ENCODE measurements at places on chromosomes 2 and 18. TPM values are rescaled to one million over a fixed set of nuclear protein-coding genes. Genes with fewer than 3 reads are reported as not detected.

GRCh38 chr2:11899264-11899818 is 152.9 kb downstream of the LPIN1 start:
- H3K36me3 ChIP-seq, result peaks cover 5% of the 10 kb centered on the region
- no peak for DNase-seq
- no peak overlapping the region for H3K4me3 ChIP-seq
- no peaks in the 10 kb centered on the region for H3K4me1 ChIP-seq
- no peaks in the 10 kb centered on the region for H3K27me3 ChIP-seq

DNA sequence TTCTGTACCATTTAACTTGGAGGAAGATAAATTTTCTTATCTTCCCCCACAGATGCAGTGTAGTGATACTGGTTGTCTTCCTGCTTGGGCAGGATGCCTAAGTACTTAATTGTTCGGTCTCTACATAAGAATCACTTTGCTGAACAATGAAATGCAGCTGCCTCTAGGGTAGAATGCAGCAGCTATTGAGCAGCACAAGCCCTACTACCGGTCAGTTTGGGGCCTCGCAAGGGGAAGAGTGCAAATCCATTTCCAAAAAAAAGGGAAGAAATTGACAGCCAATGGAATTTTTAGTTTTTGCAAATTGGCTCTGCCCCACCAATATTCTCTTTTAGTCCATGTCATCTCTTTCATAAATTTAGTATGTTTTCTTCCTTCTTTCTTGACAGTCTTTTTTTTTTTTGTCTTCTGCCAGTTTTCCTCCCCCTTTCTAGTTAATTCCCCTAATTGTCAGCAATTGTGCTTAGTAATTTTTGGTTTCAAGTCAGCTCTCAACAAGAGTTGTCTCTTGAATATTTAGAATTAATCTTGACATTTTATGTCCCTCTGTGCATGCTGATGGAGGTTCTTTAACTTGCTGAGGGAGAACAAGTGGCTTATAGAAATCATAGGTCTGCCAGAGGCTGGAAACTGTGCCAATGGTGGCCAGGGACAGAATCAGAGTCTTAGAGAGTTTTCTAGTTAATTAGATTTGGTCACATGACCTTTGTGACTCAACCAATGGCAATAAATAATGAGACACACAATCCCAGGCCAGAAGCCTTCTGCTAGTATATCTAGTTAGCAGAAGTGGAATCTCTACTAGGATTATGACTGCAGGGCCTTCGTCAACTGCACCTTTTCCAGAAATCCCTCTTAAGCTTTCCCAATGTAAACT is 270.0 kb downstream of the CTNNA2 start:
- no peaks in the 10 kb centered on the region for H3K36me3 ChIP-seq
- no peak for DNase-seq
- H3K27me3 ChIP-seq, result no peaks in the 10 kb centered on the region

DNA sequence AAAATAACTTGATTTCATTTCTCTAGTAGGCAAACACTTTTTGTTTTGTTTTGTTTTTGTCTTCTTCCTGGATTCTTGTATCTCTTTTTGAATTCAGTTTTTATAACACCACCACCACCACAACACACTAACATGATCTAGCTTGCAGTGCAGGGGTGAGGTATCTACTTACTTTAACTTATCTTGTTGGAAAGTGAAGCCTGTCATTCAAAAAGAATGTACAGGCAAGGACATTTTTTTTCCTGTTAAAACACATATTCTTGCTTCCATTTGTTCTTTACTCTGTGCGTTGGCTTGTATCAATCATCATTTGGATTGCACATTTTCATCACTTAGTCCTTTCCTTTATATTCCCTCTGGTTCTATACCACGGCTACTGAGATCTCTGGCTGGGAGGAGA is 824.2 kb downstream of the PLCL1 start:
- H3K4me3 ChIP-seq, result no peak overlapping the region
- DNase-seq, result no peak
- no peaks in the 10 kb centered on the region for H3K4me1 ChIP-seq

GRCh38 chr2:128420131-128420530 is 101.5 kb upstream of the HS6ST1 start:
- DNase-seq, result no peak
- no peaks in the 10 kb centered on the region for H3K4me1 ChIP-seq

DNA sequence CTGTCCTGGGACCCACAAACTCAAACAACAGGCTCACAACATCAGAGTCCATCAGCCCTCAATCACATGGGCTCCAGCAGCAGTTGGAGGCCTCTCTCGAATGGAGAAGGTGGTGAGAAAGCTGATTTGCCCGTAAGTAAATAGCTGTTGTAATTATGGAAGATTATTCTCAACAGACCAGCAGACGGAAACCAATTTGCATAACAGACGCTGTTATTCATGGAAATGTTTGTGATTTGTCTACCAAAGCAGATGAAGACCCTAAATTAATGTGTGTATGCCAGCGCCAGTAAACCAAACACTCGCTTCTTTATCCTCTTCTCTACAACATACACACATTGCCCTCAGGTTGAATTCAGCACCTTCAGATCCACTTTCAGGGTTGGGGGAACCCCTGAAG is 23.4 kb upstream of the GALNT14 start:
- H3K36me3 ChIP-seq, result no peaks in the 10 kb centered on the region
- no peak overlapping the region for H3K4me3 ChIP-seq
- no peak for DNase-seq
- H3K4me1 ChIP-seq, result no peaks in the 10 kb centered on the region

- no peak for DNase-seq
- no peaks in the 10 kb centered on the region for H3K36me3 ChIP-seq
- no peak overlapping the region for H3K4me3 ChIP-seq
- no peaks in the 10 kb centered on the region for H3K4me1 ChIP-seq
Measured at GRCh38 chr2:16325016-16325975, 340.3 kb downstream of the CYRIA start.

- H3K36me3 ChIP-seq, result peaks cover 24% of the 10 kb centered on the region
- DNase-seq, result peak; percentile 54
- H3K27me3 ChIP-seq, result no peaks in the 10 kb centered on the region
- peaks cover 12% of the 10 kb centered on the region for H3K4me1 ChIP-seq
Measured at GRCh38 chr2:9463698-9464034, 10.7 kb upstream of the IAH1 start.

GRCh38 chr2:207477896-207478295 is 51.9 kb upstream of the CREB1 start:
- DNase-seq, result no peak
- H3K27ac ChIP-seq, result no peak overlapping the region
- H3K27me3 ChIP-seq, result no peaks in the 10 kb centered on the region

GRCh38 chr2:45840481-45840880 is 189.0 kb downstream of the PRKCE start:
- H3K4me3 ChIP-seq, result no peak overlapping the region
- peaks cover 27% of the 10 kb centered on the region for H3K4me1 ChIP-seq
- H3K36me3 ChIP-seq, result peaks cover 2% of the 10 kb centered on the region
- H3K27me3 ChIP-seq, result no peaks in the 10 kb centered on the region
- no peak for DNase-seq
- H3K27ac ChIP-seq, result no peak overlapping the region

DNA sequence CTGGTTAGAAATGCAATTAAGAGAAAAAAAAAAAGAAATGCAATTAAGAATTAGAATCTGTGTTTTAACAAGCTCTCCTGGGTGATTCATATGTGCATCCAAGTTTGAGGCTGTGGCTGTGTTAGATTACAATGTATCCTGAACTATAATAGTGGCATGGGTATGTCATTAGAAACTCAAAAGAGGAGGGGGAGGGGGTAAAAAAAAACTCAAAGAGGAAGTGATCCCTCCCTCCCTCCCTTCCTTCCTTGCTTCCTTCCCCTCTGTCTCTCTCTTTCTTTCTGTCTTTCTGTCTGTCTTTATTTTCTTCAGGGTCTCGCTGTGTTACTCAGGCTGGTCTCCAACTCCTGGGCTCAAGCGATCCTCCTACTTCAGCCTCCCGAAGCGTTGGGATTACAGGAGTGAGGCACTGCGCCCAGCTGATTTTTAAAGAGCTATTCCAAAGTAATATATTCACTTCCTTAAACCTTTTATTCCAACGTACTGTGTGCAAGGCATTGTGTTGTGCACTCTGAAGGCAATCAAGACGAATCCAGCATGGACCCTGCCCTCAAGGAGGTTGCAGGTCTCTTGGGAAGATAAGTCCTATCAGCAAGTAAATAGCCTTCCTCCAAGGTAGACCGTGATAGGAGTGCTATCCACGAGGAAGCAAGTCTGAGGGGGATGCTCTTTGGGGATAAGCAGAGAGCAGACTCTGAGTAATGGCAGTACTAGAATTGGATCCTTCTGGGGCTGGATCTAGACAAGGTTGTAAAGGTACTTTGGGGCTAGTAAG is 35.9 kb upstream of the MCFD2 start:
- no peak overlapping the region for H3K4me3 ChIP-seq
- peaks cover 17% of the 10 kb centered on the region for H3K4me1 ChIP-seq
- H3K36me3 ChIP-seq, result peaks cover 39% of the 10 kb centered on the region
- H3K27me3 ChIP-seq, result no peaks in the 10 kb centered on the region
- no peak for DNase-seq
- H3K27ac ChIP-seq, result no peak overlapping the region

DNA sequence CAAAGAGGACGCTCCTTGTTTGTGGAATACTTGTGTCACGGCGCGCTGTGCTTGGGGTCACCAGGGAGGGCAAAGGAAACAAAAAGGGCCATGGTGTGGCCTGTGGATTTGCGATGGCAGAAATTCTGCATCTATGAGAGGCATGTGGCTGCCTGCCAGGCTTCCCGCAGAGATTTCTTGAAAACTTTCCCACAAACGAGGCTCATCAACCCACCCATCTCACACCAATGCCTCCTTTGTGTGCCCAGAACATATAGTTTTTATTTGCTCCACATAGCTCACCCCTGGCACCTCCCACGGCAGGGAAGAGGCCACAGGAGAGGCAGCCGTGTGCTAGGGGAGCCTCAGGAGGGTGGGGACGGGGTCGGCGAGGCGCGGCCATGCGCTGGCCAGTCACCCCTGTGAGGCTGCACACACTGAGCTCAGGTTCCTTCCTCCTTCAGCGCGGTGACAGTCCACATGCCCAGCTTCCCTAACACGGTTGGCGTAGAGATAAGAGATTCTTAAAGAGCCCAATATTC is 100.3 kb downstream of the MBP start:
- DNase-seq, result no peak
- no peaks in the 10 kb centered on the region for H3K27me3 ChIP-seq
- peaks cover 34% of the 10 kb centered on the region for H3K36me3 ChIP-seq
- no peak overlapping the region for H3K4me3 ChIP-seq

DNA sequence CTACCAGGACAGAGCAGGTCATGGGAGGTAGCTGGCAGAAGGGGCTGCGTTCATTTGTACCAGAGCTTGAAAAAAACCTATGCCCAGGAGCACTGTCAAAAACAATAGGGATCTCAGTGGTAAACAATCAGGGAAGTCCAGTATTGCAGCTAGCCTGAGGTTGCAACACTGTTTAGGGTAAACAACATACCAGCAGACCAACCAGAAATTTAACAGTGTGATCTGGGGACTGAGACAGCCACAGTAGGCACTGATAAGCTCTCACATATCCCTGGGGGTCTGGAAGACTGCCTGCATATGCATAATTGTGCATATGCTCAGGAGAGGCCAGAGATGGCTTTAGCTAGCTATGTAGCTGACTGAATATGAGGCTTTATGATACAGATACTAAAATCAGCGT is 12.0 kb upstream of the ZCCHC2 start:
- H3K36me3 ChIP-seq, result peaks cover 22% of the 10 kb centered on the region
- no peak overlapping the region for H3K27ac ChIP-seq
- H3K4me3 ChIP-seq, result no peak overlapping the region
- no peak for DNase-seq
- no peaks in the 10 kb centered on the region for H3K27me3 ChIP-seq

DNA sequence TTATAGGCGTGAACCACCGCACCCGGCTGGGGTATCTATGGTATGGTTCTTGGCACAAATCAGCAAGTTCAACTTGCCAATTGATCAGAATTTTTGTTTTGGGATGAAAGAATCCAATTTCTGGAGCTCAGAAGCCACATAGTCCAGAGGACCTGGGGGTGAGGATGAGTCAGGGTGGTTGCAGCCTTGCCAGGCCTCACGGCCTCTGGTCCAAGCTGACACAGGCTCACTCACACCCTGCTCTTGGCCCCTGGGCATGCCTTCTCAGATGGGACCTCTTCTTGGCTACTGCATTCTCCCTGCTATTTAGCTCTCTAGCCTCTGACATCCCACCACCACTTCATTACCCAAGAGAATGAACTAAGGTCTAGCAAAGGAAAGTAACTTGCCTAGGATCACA is 16.3 kb downstream of the CAPG start:
- peaks cover 6% of the 10 kb centered on the region for H3K4me1 ChIP-seq
- no peaks in the 10 kb centered on the region for H3K36me3 ChIP-seq
- no peak for DNase-seq
- no peak overlapping the region for H3K4me3 ChIP-seq

DNA sequence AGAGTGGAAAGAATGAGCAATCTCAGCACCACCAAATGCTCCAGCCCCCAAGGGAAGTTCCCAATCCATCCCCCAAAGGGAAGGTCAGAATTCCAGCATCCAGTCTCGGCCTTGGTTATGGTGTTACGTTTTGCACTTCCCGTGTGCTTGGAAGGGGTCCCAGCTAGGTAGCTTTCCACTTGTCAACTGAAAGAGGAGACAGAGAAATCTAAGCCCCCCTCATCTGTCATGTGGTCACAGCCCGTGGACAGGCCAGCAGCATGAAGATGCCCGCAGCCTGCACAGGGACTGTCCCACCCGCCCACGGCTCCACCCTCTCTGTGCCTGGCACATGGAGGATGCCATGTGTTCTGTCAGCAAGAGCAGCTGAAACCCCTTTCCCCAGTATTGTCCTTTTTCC is 32.1 kb downstream of the RHOB start:
- no peaks in the 10 kb centered on the region for H3K4me1 ChIP-seq
- no peak for DNase-seq
- H3K27ac ChIP-seq, result no peak overlapping the region
- H3K36me3 ChIP-seq, result no peaks in the 10 kb centered on the region
- H3K27me3 ChIP-seq, result peaks cover 5% of the 10 kb centered on the region

- H3K4me1 ChIP-seq, result peaks cover 65% of the 10 kb centered on the region
- H3K27me3 ChIP-seq, result no peaks in the 10 kb centered on the region
- peak overlapping the region; percentile 76 for H3K27ac ChIP-seq
- DNase-seq, result no peak
- H3K4me3 ChIP-seq, result no peak overlapping the region
Measured at GRCh38 chr2:159891917-159892730, 94.1 kb upstream of the CD302 start.

DNA sequence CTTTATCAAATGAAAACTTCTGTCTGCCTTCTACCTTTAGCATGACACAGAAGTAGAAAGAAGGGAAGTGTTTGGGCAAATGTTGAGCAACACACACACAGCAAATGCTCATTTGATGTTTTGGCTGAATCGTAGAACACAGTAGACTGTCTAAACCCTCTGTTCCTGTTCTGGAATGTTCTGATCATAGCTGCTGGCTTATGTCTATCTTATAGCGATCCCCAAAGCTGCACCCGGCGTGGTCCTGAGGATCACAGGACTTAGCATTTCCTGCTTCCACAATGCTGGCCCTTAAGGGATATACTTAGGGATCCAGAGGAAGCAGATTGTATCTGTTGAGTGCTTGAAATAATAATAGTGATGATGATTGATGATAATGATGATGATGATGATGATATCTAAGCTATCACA is 15.2 kb downstream of the GNLY start:
- H3K36me3 ChIP-seq, result no peaks in the 10 kb centered on the region
- H3K4me3 ChIP-seq, result no peak overlapping the region
- H3K27ac ChIP-seq, result no peak overlapping the region
- peaks cover 13% of the 10 kb centered on the region for H3K4me1 ChIP-seq
- no peak for DNase-seq
- H3K27me3 ChIP-seq, result peaks cover 3% of the 10 kb centered on the region

The RGPD4 gene
- not detected for total RNA-seq

The EN1 gene
- not detected for total RNA-seq

The ATP8B1 gene
- 0.18 TPM for total RNA-seq

The MATN3 gene
- total RNA-seq, result not detected

The ALK gene
- not detected for total RNA-seq
